Fibroblast of skin of scalp (primary cell): ENCODE measurements at places on chromosomes 2 and 18.
A peak's percentile ranks its signal among the peaks of the same experiment; 100 is the strongest.

GRCh38 chr2:183242937-183243336 is 118.7 kb downstream of the NUP35 start:
- DNase-seq, result peak; percentile 8

DNA sequence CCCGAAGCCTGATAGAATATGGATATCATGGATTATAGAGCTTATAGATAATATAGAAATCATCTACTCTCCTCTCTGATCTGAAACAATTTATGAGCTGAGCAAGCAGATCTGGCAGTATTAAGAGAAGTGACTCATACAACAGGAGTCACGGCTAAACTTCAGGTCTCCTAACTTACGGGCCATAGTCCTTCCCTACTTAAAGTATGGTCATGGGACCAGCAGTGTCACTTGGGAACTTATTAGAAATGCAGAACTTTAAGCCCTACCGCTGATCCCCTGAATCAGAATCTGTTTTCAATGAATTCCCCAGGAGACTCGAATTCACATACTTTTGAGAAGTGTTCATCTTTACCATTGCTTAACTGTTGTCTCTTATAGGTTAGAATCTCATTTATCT is 195.7 kb upstream of the FANCL start:
- peak; percentile 8 for DNase-seq

- DNase-seq, result no peak
These were observed 237.4 kb downstream of the RNF144A start for GRCh38 chr2:7154656-7155055.

DNA sequence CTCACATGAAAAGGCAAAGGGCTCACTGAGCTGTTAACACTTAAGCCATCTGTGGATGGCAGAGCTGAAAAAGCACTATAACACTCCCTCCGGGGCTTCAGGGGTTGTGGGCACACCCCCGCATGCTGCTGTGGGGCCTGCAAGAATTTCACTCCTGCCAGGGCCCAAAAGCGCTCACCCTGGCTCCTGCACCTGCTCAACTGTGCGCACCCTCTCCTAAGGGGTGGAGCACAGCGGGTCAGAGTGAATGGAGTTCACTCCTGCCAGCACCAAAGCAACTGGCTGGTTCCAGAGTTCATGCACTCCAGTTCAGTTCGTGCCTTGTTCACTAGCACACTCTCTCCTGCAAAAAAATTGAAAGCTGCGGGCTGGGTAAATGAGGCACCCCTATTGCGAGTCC is 814.2 kb upstream of the SLC39A10 start:
- DNase-seq, result no peak

- DNase-seq, result peak; percentile 72
These were observed 15.4 kb downstream of the PECR start for GRCh38 chr2:216066230-216066629.

GRCh38 chr2:223007531-223007930 is 44.5 kb upstream of the KCNE4 start:
- peak; percentile 73 for DNase-seq

- DNase-seq, result no peak
These were observed 123.0 kb upstream of the PKDCC start for GRCh38 chr2:41924709-41925408.

DNA sequence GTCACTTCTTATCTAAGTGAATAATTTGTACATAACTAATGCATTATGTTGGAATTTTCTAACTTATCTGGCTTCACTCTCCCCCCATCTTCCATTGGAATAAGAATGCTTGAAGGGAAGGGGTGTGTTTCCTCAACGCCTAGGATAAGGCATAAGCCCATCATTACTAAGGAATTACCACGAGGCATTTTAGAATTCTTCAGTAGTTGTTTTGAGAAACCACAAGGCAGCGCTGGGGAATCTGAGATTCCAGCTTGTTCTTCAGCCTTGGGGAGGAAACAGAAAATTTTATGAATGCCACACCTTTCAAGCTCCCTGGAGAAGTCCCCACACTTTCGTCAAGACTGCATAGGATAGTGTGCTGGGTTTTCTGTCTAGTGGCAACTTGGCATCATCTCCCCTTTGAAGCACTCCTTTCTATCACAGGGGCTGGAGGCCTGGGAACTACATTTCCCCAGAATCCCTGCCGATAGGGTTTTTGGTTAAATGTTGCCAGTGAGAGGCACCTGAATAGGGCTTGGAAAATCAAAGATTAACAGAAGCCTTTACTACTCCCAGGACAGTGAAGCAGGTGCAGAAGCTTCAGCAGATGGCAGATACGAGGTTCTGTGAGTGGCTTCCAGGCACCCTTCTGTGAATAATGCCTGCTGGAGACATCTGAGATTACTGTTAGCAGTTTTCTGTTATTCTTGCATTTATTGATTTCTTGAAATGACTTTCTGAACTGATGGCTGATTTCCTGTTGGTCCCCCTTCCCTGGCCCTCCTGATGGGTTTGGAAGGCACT is 192.7 kb upstream of the REV1 start:
- peak; percentile 88 for DNase-seq

- no peak for DNase-seq
These were observed 495 bp upstream of the ASIC4 start for GRCh38 chr2:219513787-219514186.

DNA sequence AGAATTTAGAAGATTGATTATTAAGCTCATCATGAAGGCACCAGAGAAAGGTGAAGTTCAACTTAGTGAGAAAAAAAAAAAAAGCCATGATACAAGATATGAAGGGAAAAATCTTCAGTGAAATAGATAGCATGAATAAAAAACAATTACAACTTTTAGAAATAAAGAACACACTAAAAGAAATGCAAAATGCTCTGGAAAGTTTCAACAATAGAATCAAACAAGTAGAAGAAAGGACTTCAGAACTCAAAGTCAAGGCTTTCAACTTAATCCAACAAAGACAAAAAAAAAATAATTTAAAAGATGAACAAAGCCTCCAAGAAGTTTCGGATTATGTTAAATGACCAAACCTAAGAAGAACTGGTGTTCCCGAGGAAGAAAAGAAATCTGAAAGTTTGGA is 105.5 kb downstream of the GRB14 start:
- DNase-seq, result no peak
